ENCODE measurements at places on chromosomes 7 and 10.

DNA sequence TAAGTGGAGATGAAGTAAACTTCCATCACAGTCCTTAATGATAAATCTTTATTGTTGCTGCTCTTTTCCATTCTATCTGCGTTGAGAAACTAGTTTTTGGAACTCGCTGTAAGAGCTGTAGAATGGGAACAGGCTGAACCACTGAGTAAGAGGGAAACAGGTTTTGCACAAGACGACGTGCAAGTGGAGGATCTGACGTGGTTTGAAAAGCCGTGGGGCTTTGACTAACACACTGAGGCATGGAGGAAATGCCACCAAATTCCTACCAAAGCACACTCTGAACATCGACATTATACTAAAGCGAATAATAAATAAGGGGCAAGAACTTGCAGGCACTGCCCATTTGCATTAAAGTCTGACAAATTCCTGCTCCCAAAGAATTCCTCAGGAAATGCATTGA, 160.6 kb downstream of the KLF6 start:
- no peak for DNase-seq

DNA sequence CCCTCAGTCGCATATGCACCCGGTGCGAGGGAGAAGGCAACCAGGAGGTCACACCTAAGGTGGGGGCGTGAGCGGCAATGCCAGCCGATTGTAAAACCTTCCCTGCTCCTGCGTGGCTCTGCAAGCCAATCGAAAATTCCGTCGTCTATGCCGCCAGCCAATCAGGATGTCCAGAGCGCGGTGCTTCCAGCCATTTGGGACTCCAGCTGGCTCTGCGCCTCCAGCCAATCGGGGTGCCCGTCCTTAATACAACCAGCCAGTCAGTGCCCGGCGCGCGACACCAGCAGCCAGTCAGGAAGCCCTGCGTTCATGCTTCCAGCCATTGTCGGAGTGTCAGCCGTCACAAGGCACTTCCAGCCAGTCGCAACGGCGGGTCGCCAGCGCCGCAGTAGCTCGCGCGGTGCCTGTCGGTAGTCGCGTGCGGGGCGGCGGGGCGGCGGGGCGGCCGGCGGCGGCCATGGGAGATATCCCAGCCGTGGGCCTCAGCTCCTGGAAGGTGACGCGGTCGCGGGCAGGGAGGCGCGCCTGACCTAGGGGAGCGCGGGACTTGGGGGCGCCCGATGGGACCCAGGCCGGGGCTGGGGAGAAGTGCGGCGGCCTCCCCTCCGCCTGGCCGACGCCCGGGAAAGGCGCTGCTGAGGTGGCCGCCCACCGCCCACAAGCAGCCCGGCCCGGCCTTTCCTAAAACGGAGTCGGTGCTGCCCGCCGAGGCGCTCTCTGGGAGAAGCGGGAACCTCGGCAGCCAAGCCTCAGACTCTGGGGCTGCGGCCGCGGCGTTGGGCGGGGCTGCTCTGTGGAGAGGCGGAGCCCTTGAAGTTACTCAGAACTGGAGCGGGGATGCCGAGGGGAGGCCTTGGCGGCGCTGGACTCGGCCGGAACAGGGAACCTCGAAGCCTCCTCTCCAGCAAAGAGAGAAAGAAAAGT, at the start of gene AKR1E2:
Gene AKR1E2 (plus strand): TSS at position 340 of the 924 bp plus-strand sequence. CDS start 118 bp downstream, at position 458.
- DNase-seq: peak; percentile 87

DNA sequence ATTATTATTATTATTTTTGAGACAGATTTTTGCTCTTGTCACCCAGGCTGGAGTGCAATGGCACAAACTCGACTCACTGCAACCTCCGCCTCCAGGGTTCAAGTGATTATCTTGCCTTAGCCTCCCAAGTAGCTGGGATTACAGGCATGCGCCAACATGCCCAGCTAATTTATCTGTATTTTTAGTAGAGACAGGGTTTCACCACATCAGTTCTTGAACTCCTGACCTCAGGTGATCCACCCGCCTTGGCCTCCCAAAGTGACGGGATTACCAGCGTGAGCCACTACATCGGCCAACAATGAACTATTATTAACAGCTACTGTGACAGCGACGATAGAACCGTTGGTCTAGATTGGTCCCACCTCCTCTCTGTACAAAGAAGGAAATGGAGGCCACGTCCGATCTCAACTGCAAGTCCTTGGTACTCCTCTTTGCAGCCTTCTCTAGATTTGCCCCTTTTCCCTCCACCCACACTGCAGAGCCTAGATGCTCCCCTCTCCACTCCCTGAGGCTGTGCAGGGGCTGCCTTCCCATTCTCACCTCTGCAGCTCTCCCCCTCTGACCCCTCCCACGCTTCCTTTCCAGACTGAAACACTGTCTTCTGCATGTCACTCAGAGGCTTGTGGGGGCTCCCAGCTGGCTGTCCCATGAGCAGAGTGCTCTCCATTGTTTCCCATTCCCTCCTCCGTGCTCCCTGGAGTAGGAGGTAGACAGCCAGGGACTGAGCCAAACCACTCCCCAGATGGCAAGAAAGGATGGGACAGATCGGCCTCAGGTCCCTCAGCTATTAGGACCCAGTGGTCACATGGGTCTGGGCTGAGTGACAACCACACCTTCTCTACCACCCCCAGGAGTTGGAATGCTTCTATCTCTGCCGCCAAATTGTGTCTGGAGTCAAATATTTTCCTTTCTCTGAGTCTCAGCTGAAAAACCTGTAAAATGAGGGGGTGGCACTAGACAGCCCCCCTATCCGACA, 2.3 kb downstream of the LOXL4 start:
- DNase-seq: no peak

DNA sequence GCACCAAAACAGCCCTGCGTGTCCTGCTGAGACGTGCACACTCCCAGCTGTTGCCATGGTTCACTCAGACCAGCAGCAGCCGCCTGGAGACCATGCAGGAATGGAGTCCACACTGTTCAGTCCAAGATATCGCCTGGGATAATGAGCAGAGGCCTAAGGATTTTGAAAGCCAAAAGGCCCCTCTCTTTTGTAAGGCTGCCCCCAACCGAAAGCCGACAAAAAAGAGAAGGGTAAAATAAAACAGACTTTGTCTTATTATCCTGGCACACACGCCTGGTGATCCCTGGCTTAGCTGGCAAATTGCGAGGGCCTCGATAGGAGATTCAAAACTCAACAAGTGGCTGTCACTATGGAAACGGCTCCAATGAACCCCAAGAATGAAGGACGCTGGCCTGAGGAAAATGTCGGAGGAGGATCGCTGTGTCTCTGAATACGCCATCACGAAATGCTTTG, 263.6 kb downstream of the SKIDA1 start:
- DNase-seq: no peak

GRCh38 chr10:85864173-85864549, 502.4 kb downstream of the GRID1 start:
- DNase-seq: no peak

GRCh38 chr7:107609811-107610261, 29.8 kb downstream of the BCAP29 start:
- DNase-seq: no peak

DNA sequence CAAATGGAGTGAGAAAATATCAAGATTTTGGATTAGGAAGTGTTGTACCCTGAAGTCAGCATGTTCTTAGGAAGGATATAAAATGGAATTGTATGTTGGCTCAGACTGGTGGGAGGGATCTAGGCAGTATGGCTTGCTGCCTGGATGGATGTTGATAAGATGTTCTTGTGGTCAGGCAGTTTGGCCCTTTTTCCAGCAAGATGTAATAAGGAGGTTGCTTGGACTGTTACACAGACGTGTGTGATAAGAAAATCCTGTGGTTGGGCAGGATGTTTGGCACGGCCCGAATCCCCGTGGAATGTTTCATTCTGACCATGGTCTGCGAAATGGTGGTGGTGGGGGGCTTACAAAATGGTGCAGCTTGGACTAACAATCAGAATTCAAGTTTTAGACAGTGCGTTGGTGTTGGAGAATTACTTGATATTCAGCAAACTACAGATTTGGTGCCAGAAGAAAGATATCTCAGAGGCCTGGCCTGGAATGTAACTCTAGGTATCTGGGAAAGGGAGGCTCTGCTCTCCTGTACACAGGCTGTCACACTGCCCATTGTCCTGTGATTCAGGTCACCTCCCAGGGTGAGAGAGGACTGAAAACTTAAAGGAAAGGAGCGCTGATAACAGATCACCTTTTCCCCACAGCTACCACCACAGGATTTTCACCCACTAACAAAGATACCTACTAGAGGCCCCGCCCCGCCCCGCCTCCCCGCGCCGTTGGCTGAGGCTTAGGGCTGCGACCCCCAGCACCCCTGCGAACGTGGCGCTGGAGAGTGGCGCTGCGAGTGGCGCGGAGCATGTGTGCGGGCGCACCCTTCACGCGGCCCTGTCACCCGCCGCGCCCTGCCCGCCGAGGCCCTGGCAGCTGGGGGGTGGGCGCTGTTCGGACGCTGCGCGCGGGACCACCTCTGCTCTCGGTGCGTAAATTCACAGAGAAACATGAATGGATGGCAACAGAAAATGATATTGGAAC, 19.3 kb upstream of the ZNF680 start:
- DNase-seq: no peak

DNA sequence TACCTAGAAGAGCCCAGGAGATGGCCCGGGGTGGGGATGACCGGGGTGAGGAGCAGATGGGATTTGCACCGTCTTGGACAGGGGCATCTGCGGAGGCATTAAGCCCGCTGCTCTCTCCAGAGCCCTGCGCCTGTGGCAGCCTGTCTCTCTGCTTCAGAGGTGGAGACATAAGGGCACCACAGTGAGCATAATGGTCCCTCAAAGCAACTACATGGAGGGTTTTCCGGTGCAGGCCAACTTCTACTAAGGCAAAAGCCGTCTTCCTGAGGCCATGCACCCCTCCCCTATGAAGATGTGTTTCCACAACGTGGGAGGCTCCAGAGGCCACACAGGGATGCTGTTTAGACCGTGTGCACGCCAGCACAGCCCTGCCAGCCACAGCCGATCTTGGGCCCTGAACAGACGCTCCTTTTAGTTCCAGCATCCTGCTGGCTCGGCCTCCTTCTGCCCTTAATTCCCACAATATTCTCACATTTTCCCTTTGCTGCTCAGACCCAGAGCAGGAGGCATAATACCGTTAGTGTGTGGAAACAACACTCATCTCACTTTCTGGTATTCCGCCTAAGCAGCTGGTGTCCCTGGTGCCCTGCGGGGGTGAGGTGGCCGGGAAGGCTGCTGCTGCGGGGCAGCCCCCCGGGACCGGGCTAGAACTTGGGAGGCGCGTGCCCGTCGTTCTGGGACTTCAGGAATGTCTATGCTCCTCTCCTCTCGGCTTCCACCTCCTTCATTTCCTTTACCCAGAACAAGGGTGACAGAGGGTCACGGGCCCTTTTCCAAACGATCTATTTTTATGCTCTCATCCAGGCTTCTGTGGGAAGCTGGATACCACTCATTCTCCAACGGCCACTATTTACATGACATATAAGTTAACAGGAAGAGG, 266.9 kb downstream of the TNS3 start:
- no peak for DNase-seq

DNA sequence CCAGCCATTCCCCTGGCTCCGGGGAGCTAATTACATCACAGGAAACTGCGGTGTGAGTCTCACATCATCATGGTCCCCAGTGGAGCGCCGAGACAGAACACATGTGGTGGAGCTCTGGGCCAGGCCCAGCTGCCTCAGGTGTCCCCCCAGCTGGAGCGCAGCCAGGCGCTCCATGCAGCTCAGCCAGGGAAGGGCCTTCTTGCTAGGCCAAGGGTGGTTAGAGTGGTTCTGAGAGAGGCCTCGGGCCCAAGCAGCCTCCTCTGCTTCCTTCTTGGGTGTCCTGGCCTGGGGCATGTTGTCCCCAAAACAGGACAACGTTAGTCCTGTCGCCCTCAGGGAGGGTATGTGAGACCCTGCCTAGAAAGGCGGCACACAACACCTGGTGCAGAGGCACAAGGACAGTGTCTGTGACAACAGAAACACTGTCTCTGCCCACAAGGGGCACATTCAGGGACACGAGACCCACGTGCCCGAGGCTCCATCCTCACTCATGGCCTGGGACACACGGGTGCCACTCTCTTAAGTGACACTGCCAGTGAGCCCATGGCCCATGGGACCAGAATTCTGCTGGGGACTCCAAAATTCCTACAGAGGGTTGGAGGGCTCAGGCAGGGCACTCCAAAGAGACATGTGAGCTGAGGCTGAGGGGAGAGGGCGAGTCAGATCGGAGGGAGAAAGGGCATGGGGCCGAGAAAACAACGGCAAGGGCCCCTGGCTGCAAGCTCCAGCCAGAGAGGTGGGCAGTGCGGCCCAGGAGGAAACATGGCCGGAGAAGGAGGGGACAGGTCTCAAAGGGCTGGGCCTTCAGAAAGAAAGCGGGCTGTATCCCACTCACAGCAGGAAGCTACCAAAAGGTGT, 37.0 kb upstream of the RET start:
- DNase-seq: peak; percentile 28

GRCh38 chr10:62842983-62843382, 26.8 kb upstream of the EGR2 start:
- DNase-seq: no peak

GRCh38 chr10:49762566-49762877, 399 bp upstream of the OGDHL start:
- no peak for DNase-seq

- DNase-seq: no peak
Observed at GRCh38 chr7:74482629-74483401, 29.1 kb downstream of the GTF2IRD1 start.

DNA sequence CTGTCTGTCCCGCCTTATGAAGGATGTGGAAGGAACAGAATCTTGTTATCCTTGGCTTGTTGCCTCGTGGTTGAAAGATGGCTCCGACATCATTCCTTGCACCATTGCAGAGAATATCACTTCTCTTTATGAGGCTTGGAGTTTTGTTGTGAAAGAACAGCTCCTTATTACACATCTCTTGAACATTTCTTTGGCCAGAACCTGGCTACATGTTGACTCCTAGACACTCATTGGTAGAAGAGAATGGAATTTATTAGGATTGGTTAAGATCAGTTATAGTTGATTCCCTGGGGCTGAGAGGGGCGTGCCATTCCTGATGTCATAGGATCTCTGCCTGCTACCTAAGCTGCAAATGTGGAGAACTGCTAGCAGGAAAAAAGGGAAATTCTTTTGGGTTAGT, 180.5 kb upstream of the CTBP2 start:
- no peak for DNase-seq

- DNase-seq: no peak
Observed at GRCh38 chr7:29397398-29397797, 166.2 kb upstream of the PRR15 start.

DNA sequence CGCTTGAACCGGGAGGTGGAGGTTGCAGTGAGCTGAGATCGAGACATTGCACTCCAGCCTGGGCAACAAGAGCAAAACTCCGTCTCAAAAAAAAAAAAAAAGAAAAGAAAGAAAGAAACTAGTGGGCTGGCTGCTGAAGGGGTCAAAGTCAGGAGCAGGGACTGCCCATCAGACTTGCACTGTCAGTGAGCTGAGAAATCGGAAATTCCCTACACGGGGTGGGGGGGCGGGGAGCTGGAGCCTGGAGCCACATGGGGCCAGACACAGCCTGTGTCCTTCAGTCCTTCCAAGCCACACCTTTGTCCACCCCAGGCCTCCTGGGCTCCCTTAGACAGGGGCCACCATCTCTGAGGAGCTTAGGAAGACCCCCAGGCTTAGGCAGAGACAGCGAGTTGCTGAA, 34.5 kb downstream of the SRRM3 start:
- DNase-seq: no peak

DNA sequence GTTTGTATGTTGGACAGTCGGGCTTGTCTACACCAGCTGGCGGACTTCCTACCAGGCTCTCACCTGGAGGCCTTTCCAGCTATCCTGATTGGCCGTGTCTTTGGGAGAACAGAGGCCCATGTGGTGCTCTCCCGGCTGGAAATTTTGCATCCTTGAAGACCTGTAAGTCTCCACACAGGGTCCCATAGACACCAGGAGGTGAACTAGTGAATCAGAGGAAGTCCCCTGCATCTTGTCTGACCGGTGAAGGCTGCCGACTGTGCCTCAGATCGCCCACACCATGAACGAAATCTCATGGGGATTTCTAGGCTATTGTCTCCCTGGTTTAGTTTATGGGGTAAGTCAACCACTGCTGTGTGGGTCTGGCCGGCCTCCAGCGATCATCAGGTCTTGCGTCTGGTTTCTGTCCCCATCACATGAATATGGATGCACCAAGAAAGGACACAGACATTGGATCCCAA, 108.4 kb upstream of the LYZL2 start:
- no peak for DNase-seq
